Activated CD4-positive, alpha-beta T cell treated with anti-CD3 and anti-CD28 coated beads, Interleukin-2, amount 10 ng/mL, durations not matched to agents 24 days and 14 days (primary cell): ENCODE measurements at places on chromosomes 6 and 20.
A peak's percentile ranks its signal among the peaks of the same experiment; 100 is the strongest.

- DNase-seq: no peak
These were observed 39.9 kb downstream of the YTHDF1 start for GRCh38 chr20:63176034-63176426.

- DNase-seq: peak; percentile 75
These were observed 21.8 kb upstream of the UFL1 start for GRCh38 chr6:96499781-96500180.

- DNase-seq: no peak
These were observed 55.5 kb downstream of the FOXC1 start for GRCh38 chr6:1665214-1665613.

DNA sequence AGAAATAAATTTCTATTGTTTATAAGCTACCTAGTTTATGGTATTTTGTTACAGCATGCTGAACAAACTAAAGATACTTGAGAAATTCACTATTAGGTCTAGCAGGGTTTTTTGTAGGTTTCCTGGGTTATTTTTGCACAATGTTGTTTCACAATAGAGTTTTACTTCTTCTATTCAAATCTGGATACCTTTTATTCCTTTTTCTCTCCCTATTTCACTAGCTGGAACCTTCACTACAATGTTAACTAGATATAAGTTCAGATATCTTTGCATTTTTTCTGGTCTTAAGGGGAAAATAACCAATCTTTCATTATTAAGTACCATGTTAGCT is 237.7 kb upstream of the CITED2 start:
- DNase-seq: no peak

GRCh38 chr20:14609328-14610221 is 272.2 kb upstream of the FLRT3 start:
- no peak for DNase-seq

DNA sequence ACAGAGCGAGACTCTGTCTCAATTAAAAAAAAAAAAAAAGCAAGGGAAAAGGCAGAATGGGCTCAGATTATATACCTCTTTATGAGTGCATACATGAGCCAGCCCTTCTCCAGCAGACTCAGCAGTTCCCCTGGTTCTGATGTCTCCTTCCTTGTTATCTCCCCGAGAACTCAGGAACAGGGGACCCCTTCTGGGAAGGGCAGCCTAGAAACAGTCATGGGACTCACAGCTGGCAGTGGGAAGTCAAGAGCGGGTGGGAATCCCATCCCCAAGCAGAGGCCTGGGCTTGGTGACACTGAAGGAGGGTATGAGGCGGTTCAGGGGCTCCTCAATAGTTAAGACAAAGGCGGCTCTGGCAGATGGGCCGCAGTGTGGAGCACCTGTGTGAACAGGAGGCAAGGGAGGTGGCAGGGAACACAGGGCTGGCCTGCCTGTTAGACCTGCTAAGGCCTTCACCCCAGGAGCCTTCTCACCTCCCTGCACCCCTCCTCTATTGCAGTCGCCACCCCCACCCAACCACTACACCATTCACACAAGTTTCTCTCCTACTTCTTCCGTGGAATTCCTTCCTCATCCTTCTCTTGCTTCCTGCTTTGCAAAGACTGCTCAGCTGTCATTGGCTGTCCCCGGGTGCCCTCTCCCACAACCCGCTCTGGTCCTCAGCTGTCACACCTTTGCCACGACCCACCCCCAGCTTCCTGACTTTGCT is 29.7 kb upstream of the MDFI start:
- no peak for DNase-seq

DNA sequence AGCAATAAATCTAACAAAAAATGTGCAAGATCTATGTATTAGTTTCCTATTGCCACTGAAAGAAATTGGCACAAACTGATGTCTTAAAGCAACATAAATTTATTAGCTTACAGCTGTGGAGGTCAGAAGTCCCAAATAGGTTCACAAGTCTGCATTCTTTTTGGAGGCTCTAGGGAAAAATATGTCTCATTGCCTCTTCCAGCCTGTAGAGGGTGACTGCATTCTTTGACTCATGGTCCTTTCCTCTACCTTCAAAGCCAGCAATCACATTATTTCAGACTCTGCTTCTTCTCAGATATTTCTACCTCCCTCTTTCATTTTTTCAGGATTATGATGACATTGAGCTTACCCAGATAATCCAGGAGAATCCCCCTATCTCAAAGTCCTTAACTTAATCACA is 1531.1 kb downstream of the KHDRBS2 start:
- no peak for DNase-seq

- DNase-seq: no peak
These were observed 250.9 kb upstream of the JAG1 start for GRCh38 chr20:10924644-10925201.

GRCh38 chr6:106927531-106928398 is 46.8 kb downstream of the CD24 start:
- peak; percentile 77 for DNase-seq

GRCh38 chr6:25085756-25086155 is 150.0 kb upstream of the RIPOR2 start:
- DNase-seq: no peak

DNA sequence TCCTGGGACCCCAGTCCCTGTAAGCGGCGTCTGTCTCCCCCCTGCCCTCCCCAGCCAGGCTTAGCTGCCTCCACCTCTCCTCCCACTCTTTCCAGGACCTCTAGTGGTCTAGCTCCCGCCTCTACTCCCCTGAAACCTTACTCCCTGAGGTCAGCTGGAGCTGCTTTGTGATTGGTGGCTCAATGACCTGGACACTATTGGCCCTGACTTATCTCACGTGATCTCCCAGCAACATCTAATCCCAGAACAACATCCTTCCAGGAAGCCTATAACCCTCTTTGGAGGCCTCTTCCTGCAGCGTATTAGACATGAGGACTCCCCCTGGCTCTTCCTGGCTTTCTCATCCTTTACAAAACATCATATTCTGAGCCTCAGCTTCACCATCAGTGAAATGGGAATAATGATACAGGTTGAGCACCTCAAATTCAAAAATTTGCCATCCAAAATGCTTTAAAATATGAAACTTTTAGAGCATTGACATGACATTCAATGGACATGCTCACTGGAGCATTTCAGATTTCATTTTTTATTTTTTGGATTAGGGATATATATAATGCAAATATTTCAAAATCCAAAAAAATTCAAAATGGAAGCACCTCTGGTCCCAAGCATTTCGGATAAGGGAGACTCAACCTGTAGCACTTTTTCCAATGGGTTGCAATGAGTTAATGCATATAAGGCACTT is 16.3 kb upstream of the SRC start:
- no peak for DNase-seq

- no peak for DNase-seq
These were observed 61.9 kb upstream of the AKIRIN2 start for GRCh38 chr6:87763901-87764300.

- peak; percentile 85 for DNase-seq
These were observed 27.5 kb downstream of the SERPINB9 start for GRCh38 chr6:2875359-2876191.

- DNase-seq: no peak
These were observed 724.9 kb downstream of the DOK5 start for GRCh38 chr20:55200317-55200716.

- no peak for DNase-seq
These were observed 557.2 kb upstream of the JAG1 start for GRCh38 chr20:11230999-11231398.

- no peak for DNase-seq
These were observed 66.6 kb downstream of the SMLR1 start for GRCh38 chr6:130893766-130894165.

GRCh38 chr6:3633711-3634110 is 117.8 kb downstream of the PXDC1 start:
- DNase-seq: no peak

DNA sequence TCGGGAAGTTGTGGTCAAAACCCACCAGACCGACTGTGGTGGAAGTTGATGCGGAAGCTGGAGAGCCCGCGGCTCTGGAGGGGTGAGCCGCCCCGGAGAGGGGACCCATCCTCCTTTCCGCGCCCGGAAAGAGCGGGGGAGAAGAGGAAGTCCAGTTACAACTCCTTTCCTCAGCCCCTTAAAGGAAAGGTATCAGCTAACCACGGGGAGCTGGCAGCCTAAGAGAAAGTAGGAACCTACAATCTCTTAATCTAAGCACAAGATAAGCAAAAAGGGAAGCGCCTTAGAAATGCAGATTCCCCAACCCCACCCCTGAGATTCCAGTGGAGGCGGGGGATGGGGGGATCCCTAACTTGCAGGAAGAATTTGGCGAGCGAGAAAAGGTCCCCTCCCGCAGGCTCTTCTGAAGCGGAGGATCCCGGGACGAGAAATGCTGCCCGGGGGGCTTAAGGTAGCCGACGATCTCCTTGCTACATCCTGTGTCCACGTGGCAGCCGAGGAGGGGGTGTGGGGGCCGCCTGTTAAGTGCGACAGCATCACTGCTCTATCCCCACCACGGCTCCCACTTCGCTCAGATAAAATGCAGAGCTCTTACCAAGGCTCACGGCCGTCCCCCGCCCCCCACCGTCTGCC is 87.5 kb downstream of the ZFP64 start:
- DNase-seq: no peak

GRCh38 chr6:142824426-142824825 is 120.5 kb downstream of the HIVEP2 start:
- peak; percentile 35 for DNase-seq

- DNase-seq: no peak
These were observed 20.5 kb downstream of the PERP start for GRCh38 chr6:138086573-138087196.

DNA sequence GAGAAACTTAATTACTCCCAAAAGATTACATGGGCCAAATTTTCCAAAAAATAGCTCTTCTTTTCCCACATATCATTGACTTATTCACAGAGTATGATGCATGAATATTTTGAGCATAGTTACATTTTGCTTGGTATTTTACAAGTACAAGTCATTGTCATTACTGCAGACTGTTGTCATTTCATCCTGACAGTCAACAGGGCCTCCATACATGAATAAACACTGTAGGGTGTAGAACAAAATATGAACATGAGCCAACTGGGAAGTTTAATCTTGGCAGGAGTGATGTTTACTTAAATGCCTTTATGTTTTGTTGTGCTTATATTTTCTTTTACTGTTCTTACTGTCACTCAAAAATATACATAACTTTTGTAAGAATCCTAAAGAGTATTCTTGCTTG is 340.7 kb downstream of the ADGRB3 start:
- no peak for DNase-seq

DNA sequence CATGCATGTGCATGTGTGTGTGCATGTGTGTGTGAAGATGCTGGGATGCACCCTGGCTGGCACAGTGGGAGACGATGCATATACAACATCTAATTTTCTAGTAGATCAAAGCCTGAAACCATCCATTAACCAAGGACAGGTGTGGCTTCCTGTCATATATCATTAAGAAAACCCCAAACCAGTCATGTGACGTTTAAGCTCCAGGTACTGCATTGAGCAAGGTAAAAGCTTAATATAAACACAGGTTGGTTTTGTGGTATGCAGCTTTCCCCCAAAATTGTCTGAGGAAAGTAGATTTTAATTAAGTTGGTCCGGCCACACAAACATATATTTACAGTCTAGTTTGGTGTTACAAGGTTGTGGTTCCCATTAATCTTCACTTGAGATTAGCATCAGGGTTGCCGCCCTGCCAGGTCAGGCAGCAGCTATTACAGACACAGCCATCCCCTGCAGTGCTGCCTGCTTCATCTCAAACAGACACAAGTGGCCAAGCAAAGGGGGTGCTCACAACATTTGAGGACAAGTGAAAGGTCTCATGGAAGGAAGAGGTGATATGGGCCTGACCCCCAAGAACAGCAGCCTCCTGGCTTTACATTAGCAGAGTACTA is 48.6 kb upstream of the NAA20 start:
- no peak for DNase-seq

GRCh38 chr20:18705910-18706309 is 107.7 kb upstream of the SCP2D1 start:
- DNase-seq: no peak

DNA sequence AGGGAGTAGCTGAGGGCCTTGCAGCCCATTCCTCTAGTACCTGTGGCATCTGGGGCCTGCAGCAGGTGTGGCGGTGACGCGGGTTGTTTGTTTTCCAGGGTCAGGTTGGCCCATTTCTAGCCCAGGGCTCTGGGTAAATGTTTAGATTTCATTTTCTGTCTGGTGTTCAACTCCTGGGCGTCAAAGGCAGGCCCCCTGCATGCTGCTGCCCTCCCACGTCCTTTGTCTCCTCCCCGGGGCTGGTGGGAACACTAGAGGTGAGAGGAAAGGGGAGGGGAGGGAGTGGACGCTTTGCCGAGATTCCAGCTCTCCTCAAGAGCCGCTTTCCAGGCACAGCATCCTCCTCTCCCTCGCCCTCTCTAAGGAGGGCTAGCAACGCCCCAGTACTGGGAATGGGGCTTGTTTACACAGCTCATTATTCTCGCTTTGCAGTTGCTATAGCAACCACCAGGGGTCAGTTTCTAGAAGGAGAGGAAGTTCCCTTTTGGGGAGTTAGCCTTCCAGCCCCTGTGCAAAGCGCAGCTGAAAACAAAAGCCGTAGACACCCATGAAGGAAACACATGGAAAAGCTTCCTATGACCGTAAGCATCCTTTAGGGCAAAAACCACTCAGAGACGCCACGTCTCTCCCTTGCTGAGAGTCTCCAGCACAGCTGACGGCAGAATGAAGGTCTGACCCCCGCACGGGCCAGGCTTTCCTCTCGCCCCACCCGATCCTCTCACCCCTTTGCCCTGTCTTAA is 170.6 kb downstream of the LY86 start:
- DNase-seq: peak; percentile 76

DNA sequence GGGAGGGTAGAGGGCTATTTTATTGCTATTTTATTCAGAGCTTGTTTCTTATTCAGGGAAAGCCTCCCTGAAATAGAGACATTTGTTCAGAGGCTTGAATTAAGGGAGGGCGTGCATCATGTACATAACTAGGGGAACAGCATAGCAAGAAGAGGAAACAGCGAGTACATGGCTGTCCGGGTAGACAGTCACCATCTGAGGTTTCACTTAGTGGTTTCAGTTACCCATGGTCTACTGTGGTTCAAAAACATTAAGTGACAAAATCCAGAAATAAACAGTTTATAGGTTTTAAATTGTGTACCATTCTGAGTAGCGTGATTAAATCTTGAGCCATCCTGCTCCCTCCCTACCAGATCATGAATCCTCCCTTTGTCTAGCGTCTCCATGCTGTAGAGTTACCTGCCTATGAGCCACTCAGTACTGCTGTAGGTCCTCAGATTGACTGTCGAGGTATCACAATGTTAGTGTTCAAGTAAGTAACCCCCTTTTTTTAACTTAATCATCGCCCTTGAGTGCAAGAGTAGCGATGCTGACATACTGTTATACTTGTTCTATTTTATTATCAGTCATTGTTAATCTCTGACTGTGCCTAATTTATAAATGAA is 791.5 kb downstream of the TFAP2A start:
- DNase-seq: no peak

GRCh38 chr6:83252719-83253118 is 59.6 kb downstream of the RWDD2A start:
- no peak for DNase-seq

- no peak for DNase-seq
These were observed 69.0 kb upstream of the ZNF217 start for GRCh38 chr20:53662595-53662994.

GRCh38 chr20:47421076-47421475 is 64.6 kb upstream of the ZMYND8 start:
- DNase-seq: no peak
